ENCODE measurements at places on chromosomes 3 and 15. TPM values are rescaled to one million over a fixed set of nuclear protein-coding genes. Genes with fewer than 3 reads are reported as not detected.

Gene TIMP4
- 2.5 TPM for total RNA-seq

Gene DUOX1
- total RNA-seq: not detected

DNA sequence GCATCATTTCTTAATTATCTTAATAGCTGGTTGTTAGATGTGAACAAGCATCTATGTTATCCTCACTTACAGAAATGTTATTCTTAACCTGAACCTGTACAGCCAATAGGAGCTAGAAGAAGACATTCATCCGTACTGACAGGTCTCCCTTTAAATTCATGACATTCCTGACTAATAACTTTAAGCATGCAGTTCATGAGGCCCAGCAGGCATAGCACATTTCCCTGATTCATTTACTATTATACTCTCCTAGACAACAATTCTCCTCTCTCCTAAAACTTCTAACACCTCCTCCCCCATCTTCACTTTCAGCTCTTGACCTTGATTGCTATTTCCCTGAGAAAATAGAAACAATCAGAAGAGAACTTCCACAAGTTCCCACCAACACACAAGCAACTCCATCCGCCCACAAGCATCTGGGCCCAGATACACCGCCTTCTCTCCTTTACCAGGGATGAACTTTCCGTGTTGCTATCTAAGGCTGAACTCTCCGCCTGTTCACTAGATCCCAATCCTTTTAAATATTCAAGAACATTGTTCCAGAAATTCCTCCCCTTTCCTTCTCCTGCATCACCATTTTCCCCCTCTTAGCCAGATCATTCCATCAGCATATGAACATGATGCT lies 62.9 kb upstream of the SPRED1 start:
- no peak for DNase-seq

DNA sequence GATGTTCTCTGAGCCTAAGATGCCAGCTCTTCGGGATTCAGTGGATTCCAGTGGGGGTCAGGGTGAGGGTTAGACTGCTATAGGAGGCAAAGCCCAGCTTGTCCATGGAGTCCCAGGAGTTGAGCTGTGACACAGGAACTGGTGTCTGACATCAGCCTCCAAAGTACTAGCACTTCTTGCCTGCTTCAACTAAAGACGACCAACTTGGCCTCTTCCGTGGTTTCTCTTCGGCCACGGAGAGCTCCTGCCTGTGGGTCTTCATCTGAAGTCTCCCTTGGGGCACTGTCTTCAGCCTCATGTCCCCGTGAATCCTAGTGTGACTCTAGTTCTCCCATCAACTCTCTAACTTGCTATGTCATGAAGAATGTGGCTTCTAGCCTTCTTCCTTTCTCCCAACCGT lies 12.8 kb upstream of the ACAN start:
- no peak for DNase-seq

DNA sequence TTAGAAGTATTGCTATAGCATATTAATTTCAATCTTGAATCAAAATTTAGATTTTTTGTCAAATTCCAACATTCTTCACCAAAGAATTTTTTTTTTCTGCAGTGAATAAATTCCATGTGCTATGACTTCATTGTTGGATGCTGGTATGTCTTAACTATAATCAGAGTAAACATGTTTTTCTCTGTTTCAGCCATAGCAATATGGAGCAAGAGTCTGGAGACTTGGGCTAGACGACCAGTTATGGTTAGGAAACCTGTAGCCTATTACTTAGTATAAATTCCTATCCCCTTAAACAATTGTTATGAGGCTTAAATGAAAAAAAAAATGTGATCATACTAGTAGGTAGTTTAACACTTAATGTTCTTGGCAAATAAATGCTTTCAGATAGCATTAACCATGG lies 431.9 kb upstream of the FRG2C start:
- no peak for DNase-seq

DNA sequence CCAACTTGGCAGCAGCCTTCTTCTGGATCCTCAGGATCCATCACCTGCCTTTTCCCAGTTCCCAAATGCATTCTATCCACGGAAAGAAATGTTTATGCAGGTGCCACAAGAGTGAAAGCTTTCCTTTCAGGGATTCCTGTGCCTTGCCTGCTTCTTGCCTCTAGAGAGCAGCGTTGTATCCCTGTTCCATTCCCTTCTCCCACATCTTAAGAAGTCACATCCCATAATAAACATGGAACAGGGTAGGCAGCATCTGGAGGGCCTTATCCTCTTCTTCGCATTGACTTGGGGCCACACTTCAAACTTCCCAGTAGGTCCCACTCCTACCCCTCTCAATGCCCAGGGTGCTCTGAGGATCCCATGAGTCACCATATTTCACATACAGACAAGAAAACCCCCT lies 72.7 kb upstream of the DCLK3 start:
- DNase-seq: no peak

DNA sequence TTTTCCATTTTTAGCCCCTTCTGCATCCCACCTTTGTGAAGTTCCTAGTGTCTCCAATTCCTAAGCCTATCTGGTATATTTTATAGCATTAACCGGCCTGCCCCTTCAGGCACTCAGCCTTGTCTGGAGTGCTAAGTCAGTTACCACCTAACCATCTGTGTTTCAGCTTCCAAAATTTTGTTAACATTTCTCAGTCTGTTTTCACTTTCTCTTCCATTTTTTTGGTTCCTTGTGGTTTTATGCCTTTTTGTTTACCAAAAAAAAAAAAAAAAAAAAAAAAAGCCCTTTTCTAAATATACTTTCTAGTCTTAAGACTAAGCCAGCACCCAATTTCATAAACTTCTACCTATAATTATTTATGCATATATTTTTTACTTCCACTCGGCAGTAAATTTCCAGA lies 92.4 kb downstream of the CSNK1G1 start:
- DNase-seq: no peak
